Caco-2 (cell line): ENCODE measurements at places on chromosomes 1 and 21. TPM values are rescaled to one million over a fixed set of nuclear protein-coding genes. Genes with fewer than 3 reads are reported as not detected.

DNA sequence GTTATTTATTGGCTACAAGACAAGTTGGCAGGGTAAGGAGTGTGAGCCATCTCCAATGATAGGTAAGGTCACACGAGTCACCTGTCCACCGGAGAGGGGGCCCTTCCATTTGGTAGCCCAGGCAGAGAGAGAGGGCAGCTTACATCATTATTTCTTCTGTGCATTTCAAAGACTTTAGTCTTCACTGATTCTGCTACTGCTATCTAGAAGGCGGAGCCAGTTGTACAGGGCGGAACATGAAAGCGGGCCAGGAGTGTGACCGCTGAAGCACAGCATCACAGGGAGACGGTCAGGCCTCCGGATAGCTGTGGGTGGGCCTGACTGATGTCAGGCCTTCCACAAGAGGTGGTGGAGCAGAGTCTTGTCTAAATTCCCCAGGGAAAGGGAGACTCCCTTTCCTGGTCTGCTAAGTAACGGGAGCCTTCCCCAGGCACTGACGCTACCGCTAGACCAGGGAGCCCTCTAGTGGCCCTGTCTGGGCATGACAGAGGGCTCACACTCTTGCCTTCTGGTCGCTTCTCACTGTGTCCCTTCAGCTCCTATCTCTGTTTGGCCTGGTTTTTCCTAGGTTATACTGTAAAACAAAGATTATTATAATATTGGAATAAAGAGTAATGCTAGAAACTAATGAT lies 36.7 kb downstream of the ZNF695 start:
- peak; percentile 41 for DNase-seq

- peak; percentile 31 for DNase-seq
Observed at GRCh38 chr1:88983791-88984559, 8.5 kb downstream of the KYAT3 start.

GRCh38 chr1:84146411-84147032 lies 2.5 kb downstream of the PRKACB start:
- no peak for DNase-seq

- DNase-seq, result no peak
Observed at GRCh38 chr1:112686417-112686816, 12.0 kb downstream of the MOV10 start.

DNA sequence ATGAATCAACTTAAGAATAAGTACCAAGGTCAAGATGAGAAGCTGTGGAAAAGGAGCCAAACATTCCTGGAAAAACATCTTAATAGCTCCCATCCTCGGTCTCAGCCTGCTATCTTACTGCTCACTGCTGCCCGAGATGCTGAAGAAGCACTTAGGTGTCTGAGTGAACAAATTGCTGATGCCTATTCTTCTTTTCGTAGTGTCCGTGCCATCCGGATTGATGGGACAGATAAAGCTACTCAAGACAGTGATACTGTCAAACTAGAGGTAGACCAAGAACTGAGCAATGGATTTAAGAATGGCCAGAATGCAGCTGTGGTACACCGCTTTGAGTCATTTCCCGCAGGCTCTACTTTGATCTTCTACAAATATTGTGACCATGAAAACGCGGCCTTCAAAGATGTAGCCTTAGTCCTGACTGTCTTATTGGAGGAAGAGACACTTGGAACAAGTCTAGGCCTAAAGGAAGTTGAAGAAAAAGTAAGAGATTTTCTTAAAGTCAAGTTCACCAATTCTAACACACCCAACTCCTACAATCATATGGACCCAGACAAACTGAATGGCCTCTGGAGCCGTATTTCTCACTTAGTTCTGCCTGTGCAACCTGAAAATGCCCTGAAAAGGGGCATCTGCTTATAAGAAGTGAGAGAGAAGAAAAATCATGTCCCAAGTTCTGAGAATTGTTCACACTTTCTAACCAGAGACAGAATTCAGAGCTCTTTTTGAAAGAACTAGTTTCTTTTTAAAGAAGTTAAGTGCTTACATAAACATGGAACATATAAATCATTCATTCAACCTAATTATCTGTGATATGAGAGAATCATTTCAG lies 35.7 kb downstream of the TOR1AIP1 start:
- DNase-seq, result no peak

DNA sequence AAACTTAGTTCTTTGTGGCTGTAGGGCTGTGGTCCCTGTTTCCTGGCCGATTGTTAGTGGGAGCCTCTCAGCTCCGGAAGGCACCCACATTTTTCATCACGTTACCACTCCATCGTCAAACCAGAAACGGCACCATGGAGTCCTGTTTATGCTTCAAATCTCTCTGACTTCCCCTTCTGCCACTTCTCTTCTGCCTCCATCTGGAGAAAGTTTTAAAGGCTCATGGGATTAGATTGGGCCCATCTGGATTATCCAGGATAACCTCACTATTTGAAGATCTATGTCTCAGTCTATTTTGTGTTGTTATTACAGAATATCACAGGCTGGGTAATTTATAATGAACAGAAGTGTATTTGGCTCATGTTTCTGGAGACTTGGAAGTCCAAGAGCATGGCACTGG lies 19.3 kb upstream of the IL22RA1 start:
- DNase-seq, result no peak

GRCh38 chr21:20720623-20721022 lies 277.6 kb upstream of the NCAM2 start:
- DNase-seq, result no peak

DNA sequence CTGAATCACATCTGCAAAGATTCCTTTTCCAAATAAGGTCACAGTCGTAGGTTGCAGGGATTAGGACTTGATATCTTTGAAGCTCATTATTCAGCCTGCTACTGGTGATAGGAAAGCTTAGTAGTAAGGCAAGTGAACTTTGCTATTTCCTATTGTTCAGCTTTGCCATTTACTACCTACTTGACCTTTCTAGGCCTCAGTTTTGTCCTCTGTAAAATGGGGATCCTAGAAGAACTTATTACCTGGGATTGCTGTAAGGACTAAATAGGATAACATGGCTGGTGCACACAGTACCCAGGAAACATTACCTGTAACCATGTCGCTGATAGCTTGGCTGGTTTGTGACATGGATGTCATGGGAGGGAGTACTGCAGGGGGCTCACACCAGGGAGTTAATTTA lies 24.5 kb downstream of the UMODL1 start:
- no peak for DNase-seq

DNA sequence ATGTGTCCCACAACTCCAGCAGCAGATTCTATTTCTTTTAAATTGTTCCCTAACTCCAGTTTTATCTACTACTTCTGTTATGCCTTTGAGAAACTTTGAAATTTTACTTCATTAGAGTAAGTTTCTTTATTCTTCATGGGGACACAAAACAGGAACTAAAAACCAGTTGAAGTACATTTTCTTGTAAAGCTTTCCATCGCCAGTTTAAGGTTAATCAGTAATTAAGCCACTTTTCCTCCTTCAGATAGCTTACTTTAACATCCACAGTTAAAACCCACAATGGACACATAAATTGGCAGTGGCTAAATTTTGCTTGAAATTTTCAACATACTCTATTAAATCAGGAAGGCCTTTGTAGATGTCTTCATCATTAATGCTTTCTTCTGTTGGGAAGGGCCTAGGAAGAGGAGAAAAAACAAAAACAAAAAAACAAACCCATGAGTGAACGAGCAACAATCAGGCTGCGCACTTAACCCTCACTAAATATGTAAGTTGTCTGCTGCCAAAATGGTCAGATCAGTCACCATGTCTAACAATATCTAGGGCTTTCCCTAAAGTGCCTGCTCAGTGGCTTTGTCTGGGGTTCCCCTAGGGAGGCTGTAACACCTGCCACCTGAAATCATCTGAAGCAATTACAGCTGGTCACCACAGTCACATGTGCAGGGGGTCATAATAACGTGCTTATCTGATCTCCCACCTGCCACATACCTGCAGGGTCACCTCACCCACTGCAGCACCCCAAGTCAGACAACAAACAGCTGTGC lies 187.9 kb downstream of the VAV3 start:
- no peak for DNase-seq

DNA sequence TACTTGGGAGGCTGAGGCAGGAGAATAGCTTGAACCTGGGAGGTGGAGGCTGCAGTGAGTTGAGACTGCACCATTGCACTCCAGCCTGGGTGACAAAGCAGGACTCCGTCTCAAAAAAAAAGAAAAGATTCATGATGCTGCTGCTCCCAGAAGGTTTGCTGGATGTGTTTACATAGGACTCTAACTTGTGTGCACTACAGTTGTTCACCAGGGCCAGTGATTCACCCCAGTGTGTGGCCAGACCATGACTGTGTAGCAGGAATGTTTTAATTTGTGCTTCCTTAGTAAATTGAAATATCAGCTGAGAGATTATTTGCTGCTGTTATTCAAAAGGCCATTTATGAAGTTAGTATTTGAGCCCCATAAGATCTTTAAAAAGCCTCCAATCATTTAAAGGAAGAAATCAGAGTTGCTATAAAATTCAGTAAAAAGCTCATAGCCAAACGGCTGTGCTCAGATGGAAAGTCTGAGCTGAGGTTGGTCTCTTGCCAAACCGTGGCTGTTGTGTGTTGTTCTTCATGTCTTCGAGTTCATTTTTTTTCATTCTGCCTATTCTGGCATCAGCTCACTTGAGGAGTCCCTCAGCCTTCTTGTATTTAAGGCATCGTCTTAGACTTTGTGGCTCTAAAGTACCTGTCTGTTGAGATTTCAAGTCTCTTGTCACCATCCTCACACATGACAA lies 18.1 kb upstream of the PGD start:
- DNase-seq, result no peak

DNA sequence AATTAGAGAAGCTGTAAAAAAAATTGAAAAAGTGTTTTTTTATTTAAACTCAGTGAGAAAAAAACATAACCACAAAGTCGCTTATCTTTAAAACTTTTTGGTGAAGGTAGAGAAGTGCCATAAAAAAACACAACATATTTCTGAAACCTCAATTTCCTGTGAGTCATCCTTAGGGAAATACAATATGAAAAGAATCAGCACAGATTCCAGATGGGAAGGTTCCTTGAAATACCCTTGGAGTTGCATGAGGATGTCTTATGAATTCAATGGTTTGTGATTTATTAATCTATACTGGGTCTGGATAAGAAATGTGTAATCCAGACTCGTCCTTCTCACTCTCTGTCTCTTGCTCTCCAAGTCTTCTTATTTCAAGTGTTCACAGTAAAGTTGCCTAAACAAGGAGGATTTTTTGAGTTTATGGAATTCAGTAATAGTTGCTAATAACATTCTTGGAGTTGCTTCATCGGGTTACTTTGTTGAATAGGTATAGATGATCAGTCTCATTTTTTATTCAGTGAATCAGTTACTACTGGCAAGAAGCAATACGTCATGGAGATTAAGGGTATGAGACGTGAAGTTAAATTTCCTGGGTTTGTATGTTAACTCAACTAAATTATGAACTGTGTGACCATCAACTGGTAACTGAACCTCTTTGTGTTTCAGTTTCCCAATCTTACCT lies 191.4 kb downstream of the KCNK2 start:
- DNase-seq, result no peak

DNA sequence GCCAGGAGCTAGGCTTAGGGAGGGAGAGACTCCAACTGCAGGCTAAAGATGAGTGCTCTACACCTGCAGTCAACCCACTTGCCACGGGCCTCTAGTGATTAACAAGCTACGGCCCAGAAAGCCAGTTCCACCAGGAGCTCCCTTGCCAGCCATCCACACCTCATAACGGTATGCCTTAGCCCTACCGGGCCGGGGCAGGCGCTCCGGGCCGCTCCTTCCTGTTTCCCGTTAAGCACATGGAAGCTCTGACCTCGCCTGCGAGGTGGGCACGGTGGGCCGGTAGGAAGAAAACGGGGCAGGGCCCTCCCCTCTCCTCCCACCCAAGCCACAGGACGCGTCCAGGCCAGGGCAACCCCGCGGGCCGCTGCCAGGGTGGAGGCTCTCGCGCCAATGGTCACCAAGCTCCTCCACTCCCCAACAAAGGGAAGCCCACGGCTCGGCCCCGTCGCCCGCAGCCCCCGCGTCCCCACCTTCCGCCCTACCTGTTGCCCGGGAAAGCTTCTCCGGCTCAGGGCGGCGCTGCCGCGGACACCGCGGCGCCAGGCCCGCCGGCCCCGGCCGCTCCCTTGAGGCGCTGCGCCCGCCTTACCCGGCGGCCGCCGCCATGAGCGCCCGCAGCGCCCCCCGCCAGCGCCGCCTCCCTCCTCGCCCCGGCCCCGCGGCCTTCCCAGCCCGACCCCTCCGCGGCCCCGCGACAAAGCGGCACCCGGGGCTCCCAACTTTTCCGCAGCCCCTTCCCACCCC lies 627 bp downstream of the CERS2 start:
- DNase-seq, result peak; percentile 45

DNA sequence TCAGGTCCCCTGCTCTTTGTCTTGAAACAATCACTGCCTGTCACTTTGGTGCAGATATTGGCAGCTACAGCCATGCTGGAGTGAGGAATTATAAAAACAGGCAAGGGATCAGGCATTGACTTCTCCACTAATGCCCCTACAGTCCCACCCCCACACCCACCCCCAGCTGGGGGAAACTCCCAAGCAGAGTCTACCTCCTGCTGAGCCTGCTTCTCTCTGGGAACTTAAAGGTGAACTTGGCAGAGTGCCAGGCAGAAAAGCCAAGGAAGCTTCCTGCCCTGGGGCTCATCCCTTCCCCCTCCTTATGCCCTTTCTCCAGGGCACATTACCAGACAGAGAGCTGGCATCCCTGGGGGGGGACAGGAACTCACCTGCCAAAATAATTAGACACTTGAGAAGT lies 6.7 kb downstream of the NCMAP start:
- no peak for DNase-seq

DNA sequence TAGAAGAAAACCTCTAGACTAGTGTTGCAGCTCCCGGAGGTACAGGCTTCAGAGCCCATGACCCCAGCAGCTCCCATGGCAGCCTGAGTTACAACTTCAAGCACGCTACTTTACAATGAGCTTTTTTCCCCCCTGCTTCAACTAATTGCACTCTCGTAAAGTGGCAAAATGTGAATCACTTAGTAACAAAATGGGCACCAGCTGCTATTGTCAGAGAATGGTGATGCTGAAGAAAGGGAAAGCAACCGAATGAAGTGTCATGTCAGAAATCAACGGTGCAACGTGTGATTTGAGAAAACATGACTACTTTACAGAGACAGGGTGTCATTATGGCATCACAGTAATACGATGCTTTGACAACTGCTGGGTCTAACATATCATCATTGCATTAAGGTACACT lies 40.5 kb downstream of the ESRRG start:
- DNase-seq, result no peak

DNA sequence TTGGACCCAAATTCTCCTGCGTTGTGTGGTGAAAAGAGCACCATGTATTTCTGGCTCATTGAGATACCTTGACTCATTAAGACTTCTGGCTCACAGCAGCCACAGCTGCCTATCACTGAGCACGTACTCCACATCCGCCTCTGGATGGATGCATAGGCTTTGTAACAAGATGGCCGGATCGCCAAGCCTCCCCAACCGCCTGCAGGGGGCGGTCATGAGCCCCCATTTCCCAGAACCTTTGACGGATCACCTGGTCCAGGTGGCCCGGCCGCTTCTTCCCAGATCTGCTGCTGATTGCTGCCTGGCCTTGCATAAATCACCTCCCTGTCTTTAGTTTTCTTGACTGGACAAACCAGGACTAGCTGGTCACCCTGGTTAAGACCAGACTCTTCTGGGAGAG lies 156.5 kb upstream of the KLHDC7A start:
- peak; percentile 5 for DNase-seq

Gene USP1
- total RNA-seq, result 35.0 and 39.3 TPM in 2 replicates

Gene PGLYRP4
- total RNA-seq, result not detected in 2 replicates

Gene KMO
- not detected in 2 replicates for total RNA-seq

Gene OR2G6
- total RNA-seq, result not detected in 2 replicates

Gene C1orf53
- 9.4 and 9.9 TPM in 2 replicates for total RNA-seq

Gene LRRC38
- not detected in 2 replicates for total RNA-seq
